Hepatocyte (in vitro differentiated cells): ENCODE measurements at places on chromosomes 5 and 9.

GRCh38 chr5:156783092-156783491 lies 67.0 kb upstream of the PPP1R2B start:
- no peak for DNase-seq

GRCh38 chr5:90297045-90297764 lies 112.4 kb downstream of the CETN3 start:
- DNase-seq: no peak

DNA sequence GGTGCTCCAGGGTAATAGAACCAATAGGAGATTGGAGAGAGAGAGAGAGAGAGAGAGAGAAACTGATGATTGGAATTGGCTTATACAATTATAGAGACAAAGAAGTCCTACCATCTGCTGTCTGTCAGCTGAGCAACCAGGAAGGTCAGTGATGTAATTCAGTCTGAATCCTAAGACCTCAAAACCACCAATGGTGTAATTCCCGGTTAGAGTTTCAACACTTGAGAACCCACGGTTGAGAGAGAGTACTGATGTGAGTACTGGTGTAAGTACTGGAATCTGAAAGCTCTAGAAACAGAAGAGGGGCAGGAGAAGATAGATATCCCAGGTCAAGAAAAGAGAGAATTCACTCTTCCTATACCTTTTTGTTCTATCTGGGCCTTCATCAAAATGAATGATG lies 775.8 kb downstream of the EFNA5 start:
- DNase-seq: no peak

GRCh38 chr9:124551472-124552272 lies 44.5 kb upstream of the NR5A1 start:
- peak; percentile 72 for DNase-seq

DNA sequence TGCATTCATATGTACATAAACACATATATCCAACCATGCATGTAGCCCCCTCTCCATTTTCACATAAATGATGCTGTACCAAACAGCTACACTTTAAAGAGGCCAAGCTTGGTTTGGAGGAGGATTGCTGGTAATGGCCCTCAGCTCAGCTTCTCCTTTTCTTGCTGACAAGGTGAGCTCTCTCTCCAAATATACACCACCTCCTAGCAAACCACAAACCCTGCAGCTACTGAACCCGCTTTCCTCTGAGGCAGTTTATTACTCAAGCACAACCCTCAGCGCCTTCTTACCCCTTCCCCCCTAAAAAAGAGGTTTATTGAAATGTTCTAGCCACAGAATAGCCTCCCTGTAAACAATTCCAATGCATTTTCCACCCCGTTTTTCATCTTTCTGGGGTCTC lies 54.0 kb downstream of the ALG2 start:
- DNase-seq: no peak

- DNase-seq: no peak
Measured at GRCh38 chr5:166786178-166786577, 1505.3 kb upstream of the WWC1 start.

DNA sequence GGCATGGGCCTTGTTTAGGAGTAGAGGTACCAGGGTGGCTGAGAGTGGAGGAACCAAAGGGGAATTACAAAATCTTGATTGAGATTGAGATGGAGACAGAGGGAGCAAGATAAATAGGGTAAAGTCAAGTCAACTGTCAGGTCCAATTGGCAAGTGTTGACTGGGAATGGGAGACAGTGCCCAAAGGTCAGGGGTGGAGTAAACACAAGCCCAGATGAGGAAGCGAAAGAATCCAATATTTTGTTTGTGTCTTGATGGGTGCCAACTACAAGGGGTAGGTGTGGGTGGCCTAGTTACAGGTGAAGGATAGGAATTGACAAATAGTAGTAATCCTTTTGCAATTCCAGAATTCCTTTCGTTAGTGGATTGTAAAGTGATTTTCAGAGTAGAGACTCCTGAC lies 75.1 kb upstream of the AGXT2 start:
- DNase-seq: no peak

- no peak for DNase-seq
Measured at GRCh38 chr9:130371196-130371966, 73.4 kb upstream of the ASS1 start.

DNA sequence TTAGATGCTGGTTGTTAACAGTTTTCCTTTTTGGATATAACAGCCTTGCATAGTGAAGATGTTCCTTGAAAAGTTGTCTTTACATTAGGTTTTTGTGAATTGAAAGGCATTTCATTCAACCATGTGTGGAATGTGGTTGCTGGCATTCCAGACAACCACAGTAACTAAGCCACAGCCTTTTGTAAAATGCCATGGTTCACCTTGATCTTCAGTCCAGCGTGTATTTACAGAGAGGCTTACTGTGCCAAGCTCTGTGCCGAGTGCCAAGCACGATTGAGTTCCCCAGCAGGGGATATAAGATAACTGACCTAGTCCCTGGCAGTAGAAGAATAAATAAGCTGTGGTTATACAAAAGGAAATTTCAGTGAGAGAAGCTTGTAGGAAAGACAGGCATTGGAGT lies 4.9 kb downstream of the EXOSC2 start:
- no peak for DNase-seq

GRCh38 chr5:82813861-82814260 lies 263.3 kb downstream of the TMEM167A start:
- DNase-seq: no peak

- no peak for DNase-seq
Measured at GRCh38 chr9:84891924-84892323, 222.4 kb downstream of the NTRK2 start.

GRCh38 chr5:137751869-137752491 lies 2.2 kb downstream of the HNRNPA0 start:
- DNase-seq: peak; percentile 76

DNA sequence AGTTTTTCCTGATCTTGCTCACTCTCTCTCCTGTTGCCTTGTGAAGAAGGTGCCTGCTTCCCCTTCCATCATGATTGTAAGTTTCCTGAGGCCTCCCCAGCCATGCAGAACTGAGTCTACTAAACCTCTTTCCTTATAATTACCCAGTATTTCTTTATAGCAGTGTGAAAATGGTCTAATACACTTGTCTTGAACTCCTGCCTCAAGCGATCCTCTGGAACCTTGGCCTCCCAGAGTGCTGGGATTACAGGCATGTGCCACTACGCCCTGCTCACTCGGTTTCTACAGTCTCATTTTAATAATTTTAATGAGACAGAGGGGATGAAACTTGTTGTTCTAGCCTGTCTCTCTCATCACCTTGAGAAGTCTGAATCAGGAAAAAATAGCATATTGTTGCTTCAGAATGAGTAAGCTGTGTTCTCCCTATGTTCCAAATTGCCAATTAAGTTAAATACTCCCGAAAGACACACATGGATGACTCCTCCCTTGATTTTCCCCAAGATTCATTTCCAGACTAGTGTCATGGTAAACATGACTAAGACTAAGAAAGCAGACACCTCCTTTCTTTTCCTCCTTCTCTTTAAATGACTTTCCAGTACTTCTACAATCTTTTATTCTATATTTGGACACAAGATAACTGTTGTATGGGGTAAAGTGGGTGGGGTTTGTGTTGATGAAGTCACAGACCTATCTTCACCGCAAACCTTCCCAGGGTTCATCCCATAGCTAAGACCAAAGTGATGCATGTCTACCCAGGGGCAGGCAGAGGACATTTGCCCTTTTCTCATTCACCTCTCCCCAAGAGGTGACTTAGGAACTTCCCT lies 7.8 kb upstream of the DNAJC18 start:
- DNase-seq: no peak

DNA sequence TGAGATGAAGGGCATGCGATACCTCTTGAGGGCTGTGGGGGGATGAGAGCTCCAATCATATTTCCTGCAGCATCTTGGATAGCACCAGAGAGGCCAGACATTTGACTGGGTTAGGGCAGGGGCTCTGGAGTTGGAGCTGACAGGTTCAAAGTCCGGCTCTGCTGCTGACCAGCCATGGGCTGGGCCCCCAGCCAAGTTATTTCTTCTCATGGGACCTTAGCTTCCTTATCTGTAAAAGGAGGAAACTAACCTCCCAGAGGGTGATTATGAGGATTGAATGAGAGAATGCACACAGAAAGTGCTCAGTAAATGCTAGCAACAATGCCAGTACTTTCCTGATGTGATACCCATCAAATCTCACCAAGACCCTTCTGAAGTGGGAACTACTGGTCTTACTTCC lies 65.2 kb upstream of the SLC25A51 start:
- DNase-seq: peak; percentile 87

- DNase-seq: no peak
Measured at GRCh38 chr5:9405196-9405754, 140.6 kb downstream of the SEMA5A start.

GRCh38 chr5:111083323-111083722 lies 8.8 kb upstream of the WDR36 start:
- no peak for DNase-seq

DNA sequence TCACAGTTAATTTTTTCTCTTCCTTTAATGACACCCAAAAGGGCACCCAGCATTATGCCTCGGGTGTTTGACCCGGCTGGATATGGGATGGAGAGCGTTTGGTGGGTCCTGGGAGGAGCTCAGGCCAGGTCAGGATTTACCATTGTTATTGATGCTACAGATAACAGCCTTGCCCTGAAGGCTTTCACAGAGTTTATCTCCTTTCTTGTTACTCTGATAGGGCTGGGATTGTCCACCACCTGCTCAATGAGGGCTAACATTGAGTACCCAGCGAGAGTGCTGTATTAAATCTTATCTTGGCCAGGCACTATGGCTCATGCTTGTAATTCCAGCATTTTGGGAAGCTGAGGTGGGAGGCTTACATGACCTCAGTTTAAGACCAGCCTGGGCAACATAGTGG lies 37.2 kb downstream of the GADD45G start:
- no peak for DNase-seq

DNA sequence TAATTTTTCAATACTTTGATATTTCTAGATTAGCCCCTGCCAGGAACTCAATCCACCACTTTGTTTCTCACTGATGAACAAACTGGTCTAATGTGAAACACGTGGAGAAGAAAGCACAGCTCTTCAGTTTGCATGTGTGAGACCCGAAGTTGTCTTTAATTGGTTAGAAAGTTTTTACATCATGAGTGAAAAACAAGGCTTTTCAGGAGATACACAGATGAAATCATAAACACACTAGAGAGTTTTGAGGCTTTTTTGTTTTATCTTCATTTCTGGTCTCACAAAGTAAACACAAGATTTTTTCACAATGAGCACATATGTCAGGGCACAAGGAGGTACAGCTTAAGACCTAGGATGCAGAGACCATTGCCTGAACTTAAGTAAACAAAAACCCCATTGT lies 84.5 kb upstream of the MOCS2 start:
- DNase-seq: no peak

- no peak for DNase-seq
Measured at GRCh38 chr5:53873235-53873634, 312.8 kb downstream of the NDUFS4 start.

GRCh38 chr9:35609001-35609819 lies 4.1 kb downstream of the TESK1 start:
- DNase-seq: no peak

DNA sequence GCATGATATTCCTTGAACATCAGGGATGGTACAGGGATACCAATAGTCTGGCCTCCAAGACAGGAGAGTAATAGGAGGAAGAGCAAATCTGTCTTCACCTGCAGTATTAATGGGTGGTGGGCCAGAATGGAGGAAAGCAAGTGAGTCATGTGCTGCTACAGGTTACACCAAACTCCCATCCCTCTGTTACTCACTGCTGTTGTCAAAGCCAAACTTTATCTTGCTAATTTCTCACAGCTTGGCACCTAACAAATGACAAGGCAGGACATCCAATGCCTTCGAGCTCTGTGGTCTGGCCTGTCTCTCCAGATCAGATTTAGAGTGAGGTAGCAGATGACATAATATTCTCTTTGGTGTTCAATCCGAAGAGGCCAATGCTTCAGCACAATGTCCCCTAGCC lies 26.8 kb downstream of the PLAC8L1 start:
- no peak for DNase-seq

- no peak for DNase-seq
Measured at GRCh38 chr5:119323601-119324000, 32.2 kb upstream of the TNFAIP8 start.

- DNase-seq: peak; percentile 63
Measured at GRCh38 chr9:124040935-124041816, 29.6 kb downstream of the LHX2 start.

- DNase-seq: no peak
Measured at GRCh38 chr9:19173598-19174125, 46.4 kb upstream of the PLIN2 start.

DNA sequence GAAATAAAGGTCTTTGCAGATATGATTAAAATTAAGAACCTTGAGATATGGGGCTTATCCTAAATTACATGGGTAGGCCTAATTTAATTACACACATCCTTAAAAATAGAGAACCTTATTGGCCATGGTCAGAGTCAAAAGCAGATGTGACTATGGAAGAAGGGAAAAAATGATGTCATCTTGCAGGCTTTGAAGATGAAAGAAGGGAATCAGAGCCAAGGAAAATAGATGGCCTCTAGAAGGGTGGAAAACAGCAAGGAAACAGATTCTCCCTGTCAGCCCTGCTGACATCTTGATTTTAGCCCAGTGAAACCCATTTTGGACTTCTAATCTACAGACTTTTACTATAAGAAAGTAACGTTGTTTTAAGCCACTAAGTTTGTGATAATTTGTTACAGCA lies 37.6 kb upstream of the KCNN2 start:
- no peak for DNase-seq

DNA sequence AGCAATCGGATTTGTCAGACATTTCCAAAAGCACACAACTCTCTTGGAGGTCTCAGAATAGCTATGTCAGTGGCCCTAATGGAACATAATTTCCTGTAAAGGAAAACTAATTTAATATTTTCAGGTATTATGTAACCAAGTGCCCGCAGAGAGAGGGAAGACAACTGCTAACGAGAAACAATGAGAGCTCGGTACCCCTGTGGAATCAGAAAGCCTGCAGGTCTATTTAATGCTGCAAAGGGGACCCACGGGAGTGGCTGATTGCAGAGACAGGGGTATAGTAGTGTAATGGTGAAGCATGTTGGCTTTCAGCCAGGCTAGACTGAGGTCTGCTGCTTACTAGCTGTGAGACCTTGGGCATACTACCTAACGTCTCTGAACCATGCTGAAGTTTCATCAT lies 508.1 kb upstream of the BRINP1 start:
- DNase-seq: no peak

- DNase-seq: no peak
Measured at GRCh38 chr9:110095161-110095595, 112.8 kb downstream of the C9orf152 start.

- no peak for DNase-seq
Measured at GRCh38 chr5:43772764-43773477, 169.9 kb downstream of the NNT start.

GRCh38 chr9:29213417-29214153 lies 1640.3 kb upstream of the C9orf72 start:
- peak; percentile 66 for DNase-seq

DNA sequence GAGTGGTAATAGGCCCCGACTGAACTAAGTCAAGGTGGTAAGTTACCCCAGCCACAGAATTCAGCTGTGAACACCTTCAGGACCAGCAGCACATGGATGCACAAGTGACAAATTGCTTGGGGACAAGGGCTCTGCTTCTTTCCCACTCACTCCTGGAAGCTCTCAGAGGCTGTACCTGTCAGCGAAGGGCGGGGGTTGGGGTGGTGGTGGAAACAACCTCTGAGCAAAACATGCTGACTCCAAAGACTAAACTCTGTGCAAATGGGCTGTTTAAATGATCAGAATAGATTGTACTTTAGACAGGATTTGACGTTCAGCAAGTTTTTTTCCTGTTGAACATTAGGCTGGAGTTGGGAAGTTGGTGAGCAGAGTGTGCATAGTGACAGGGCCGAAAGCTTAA lies 544.5 kb upstream of the ZNF608 start:
- DNase-seq: no peak
